ENCODE measurements at places on chromosomes 7 and 10.
A peak's percentile ranks its signal among the peaks of the same experiment; 100 is the strongest.

- H3K27me3 ChIP-seq = no peaks in the 10 kb centered on the region
- H3K4me3 ChIP-seq = no peak overlapping the region
- DNase-seq = no peak
- peaks cover 69% of the 10 kb centered on the region for H3K4me1 ChIP-seq
- H3K36me3 ChIP-seq = no peaks in the 10 kb centered on the region
These were observed 30.9 kb downstream of the DNAJB12 start for GRCh38 chr10:72323771-72324191.

GRCh38 chr10:128296253-128297007 is 170.2 kb upstream of the MKI67 start:
- H3K27me3 ChIP-seq = no peaks in the 10 kb centered on the region
- H3K36me3 ChIP-seq = no peaks in the 10 kb centered on the region
- H3K4me3 ChIP-seq = no peak overlapping the region
- no peak for DNase-seq

GRCh38 chr10:36173364-36173763 is 531.3 kb upstream of the FZD8 start:
- no peak overlapping the region for H3K4me3 ChIP-seq
- H3K27ac ChIP-seq = peak overlapping the region; percentile 57
- no peaks in the 10 kb centered on the region for H3K36me3 ChIP-seq
- peaks cover 24% of the 10 kb centered on the region for H3K4me1 ChIP-seq
- no peak for DNase-seq
- H3K27me3 ChIP-seq = no peaks in the 10 kb centered on the region

DNA sequence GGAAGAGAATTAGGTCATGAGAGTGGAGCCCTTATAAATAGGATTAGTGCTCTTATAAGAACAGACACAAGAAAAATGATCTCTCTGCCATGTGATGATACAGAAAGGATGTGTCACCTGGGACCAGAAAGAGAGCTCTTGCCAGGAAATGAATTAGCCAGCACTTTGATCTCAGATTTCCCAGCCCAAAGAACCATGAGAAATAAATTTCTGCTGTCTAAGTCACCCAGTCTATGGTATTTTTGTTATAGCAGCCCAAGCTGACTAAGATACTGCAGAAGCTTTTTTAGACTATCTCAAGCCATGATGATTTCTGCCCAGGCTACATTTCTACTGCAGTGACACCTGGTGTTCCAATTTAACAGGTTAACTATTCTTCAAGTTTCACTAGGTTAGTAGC is 84.8 kb downstream of the RSU1 start:
- H3K4me3 ChIP-seq = no peak overlapping the region
- H3K4me1 ChIP-seq = no peaks in the 10 kb centered on the region
- DNase-seq = no peak
- no peaks in the 10 kb centered on the region for H3K27me3 ChIP-seq

DNA sequence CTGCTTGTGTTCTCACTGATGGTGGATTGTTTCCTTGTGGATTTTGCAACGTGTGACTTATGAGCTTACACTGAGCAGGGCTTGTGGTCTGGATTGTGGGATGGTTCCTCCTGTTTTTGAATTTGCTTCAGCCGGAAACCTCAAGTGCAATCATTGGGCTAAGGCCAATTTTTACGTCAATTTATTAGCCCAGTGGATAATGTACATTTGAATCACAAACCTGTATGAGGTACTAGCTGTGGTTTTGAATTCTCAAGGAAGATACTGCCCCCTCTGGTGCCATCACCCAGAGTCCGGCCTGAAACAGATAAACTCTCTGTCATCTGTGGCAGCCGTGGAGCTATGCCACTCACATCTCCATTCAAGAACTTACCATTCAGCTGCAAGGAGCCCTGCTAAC is 7.3 kb upstream of the ZNF777 start:
- H3K27me3 ChIP-seq = no peaks in the 10 kb centered on the region
- no peak overlapping the region for H3K27ac ChIP-seq
- no peaks in the 10 kb centered on the region for H3K4me1 ChIP-seq
- no peak overlapping the region for H3K4me3 ChIP-seq

Data from tibial artery (tissue), 4 donors.